ENCODE measurements at places on chromosomes 5 and 9.
A peak's percentile ranks its signal among the peaks of the same experiment; 100 is the strongest.

DNA sequence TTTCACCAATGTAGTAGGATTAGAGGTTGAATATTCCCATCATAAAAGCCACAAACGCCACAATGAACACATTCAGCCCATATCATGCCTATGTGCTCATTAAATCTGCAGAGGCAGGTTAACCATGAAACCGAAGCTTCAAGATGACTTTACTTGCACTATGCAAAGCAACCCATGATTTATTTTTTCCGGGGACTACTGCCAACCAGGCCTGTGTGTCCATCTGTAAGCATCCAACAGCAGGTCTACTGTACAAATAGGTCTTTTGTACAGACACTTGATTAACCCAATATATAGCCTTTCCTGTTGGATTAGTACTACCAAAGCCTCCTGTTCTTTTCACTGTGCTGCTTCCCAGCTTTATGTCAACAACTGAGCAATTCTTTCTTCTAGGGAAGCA lies 104.9 kb upstream of the CDH10 start:
- DNase-seq = no peak

- DNase-seq = no peak
These were observed 195.8 kb downstream of the EFNA5 start for GRCh38 chr5:107474716-107475489.

GRCh38 chr9:135805422-135806022 lies 101.8 kb downstream of the CAMSAP1 start:
- no peak for DNase-seq

- DNase-seq = peak; percentile 65
These were observed 226.5 kb upstream of the MAP3K1 start for GRCh38 chr5:56588636-56589480.

GRCh38 chr9:136791516-136792276 lies 552 bp downstream of the TMEM141 start:
- peak; percentile 56 for DNase-seq

- DNase-seq = no peak
These were observed 148.5 kb upstream of the MRPS30 start for GRCh38 chr5:44660251-44660650.

- no peak for DNase-seq
These were observed 201.3 kb downstream of the HSPA4 start for GRCh38 chr5:133253070-133253469.

DNA sequence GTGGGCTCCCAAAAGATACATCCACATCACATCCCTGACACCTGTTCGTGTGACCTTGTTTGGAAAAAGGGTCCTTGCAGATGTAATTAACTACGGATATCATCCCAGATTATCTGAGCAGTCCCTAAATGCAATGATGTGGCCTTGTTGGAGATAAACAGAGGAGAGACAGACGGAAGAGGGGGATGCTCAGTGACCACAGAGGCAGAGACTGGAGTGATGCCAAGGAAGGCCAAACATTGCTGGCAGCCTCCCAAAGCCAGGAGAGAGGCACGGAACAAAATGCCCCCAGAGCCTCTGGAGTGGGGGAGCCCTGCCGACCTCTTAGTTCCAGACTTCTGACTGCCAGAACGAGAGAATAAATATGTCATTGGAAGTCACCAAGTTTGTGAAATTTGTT lies 15.0 kb upstream of the VAV2 start:
- no peak for DNase-seq

DNA sequence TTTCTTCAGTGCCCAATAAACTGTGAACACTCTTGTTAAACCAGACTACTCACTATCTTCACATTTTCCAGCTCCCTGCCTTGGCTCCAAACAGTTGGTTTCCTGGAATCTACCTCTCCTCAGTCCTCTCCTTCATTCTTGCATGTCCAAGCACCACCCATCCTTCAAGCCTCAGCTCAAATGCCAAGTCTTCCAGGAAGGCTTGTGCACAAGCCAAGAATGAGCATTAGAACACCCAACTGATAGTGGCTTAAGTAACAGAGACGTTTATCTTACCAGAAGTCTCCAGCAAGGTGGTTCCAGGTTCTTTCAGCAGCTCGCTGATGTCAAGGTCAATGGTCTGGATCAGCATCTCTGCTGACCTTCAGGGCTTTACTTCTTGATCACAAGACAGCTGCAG lies 60.1 kb downstream of the PTPDC1 start:
- DNase-seq = no peak

- DNase-seq = no peak
These were observed 295.4 kb upstream of the ZNF608 start for GRCh38 chr5:125041798-125042197.

GRCh38 chr5:133412661-133413060 lies 199.7 kb downstream of the FSTL4 start:
- no peak for DNase-seq

- no peak for DNase-seq
These were observed 37.2 kb downstream of the TRIM36 start for GRCh38 chr5:115132465-115132864.

DNA sequence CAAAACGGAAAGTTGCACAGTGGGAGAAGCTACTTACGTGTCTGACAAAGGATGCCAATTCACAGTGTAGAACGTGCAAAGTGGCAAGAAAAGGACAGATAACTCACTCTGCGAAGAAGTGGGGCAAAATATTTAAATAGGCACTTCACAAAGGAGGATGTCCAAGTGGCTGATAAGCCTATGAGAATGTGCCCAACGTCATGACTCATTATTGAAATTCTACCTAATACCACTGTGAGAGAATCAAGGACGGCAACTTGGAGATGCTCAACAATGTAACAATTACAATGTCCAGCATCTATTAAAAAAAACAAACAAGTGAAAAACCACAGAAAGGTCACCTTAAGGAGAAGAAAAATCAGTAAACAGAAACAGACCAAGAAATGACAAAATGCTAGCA lies 59.0 kb downstream of the NACC2 start:
- DNase-seq = no peak

- DNase-seq = no peak
These were observed 15.7 kb downstream of the CCDC187 start for GRCh38 chr9:136287960-136288753.

DNA sequence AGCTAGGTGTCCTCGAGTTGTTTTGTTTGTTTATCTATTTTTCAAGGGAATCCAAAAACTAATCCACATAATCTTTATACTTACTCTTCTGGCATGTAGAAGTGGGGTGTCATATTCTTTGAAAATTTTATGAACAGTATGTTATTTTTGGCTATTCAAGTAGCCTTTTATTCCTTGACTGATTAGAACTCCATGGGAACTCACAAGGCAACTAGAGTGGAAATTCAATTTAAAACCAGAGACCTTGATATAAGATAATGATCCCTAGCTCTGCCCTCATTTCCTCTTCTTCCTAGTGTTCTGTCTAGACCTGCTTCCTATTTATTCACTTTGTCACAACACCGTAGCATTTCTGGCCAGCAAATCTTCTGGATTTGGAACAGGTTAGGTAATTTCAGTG lies 1123.7 kb upstream of the C9orf72 start:
- DNase-seq = no peak

- DNase-seq = no peak
These were observed 64.4 kb upstream of the TRIO start for GRCh38 chr5:14078716-14079115.

- no peak for DNase-seq
These were observed 159.6 kb downstream of the BNC2 start for GRCh38 chr9:16710888-16711287.

GRCh38 chr5:98471458-98471857 lies 302.0 kb upstream of the RGMB start:
- DNase-seq = no peak

DNA sequence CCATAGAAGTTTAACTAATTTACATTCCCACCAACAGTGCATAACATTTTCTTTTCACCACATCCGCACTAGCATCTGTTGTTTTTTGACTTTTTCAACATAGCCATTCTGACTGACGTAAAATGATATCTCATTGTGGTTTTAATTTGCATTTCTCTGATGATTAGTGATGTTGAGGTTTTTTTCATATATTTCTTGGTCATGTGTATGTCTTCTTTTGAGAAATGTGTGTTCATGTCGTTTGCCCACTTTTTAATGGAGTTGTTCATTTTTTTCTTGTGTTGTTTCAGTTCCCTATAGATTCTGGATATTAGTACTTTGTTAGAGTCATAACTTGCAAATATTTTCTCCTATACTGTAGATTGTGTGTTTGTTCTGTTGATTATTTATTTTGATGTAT lies 163.4 kb downstream of the FER start:
- no peak for DNase-seq

GRCh38 chr5:107630184-107630583 lies 40.6 kb downstream of the EFNA5 start:
- no peak for DNase-seq

DNA sequence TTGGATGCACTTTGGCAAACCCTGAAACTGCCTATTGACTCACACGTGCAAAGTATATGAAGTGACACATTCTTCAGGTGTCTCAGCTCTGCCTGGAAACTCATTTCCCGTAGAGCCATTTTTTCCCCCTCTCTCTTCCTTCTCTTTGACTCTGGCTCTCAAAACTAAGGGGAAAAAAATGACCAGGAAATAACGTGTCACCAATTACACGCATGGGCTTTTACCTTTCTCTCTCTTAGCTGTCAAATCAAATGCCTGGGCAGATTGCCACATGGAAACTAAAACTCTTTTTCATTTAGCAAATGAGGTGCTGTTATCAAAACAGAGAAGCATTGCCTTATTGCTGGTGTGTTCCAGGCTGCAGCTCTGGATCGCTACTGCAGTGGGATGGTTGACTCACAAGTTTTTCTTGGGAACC lies 18.3 kb upstream of the IFNK start:
- DNase-seq = no peak

DNA sequence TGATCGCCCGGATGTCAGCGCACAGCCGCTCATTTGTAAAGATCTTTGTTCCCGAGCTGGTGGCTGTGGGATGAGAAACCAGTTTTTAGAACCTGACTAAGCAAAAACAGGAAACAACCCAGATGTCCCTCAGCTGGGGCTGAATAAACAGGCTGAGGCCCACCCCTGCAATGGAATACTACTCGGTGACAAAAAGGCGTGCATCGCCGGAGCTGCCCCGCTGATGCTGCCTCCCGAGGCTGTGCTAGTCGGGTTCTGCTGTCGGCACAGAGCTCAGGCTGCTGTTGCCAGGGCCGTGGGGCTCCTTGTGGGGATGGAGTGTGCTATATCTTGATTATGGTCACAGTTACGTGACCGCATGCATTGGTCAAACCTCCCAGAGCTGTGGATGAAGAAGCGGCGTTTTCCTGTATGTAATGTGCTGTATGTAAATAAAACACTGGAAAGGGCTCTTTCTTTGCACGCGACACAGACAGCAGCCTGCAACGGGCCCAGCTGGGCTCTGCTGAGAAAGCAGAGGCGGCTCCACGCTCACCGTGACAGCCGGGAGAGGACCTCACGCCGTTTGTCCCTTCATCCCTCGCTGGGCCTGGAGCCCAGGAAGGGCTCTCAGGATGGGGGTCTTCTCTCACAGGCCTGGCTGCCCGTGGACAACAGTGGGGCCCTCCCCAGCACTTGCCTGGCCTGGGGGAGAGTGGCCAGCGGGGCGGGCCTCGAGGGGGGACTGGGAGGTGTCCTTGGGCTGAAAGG lies 51.5 kb upstream of the RNU6ATAC start:
- no peak for DNase-seq

DNA sequence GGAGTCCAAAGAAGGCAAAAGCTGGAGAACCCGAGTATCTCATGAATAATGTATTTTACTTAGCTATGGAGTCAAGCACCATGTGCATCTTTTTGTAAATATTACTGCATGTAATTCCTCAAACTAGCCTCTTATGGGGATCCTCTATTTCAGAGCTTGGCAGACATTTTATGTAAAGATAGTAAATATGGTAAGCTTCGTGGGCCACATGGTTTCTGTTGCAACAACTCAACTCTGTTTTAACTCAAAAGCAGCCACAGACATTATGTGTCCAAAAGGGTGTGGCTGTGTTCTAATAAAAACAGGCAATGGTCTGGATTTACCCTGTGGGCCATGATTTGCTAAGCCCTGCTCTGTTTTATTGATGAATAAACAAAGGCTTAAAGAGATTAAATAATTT lies 17.3 kb downstream of the DAPK1 start:
- DNase-seq = no peak

GRCh38 chr9:132210472-132211145 lies 48.8 kb downstream of the NTNG2 start:
- no peak for DNase-seq

DNA sequence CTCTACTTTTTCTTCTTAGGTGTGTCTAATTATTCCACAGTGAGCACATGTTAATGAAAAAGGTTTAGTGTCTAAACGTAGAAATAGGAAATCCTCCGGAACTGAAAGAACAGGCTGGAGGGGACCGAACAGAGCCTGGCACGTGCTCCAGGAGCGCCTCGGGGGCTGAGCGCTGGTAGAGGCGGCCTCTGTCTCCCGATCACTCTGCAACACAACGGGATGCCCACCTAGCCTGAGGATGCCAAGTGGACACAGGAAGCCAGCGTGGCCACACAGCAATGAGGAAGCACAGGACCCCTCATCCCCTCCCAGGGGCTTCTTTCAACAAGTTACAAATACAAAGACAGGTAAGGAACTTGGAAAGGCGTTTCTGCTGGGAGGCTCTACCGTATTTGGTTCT lies 19.4 kb downstream of the TRIM7 start:
- DNase-seq = no peak

DNA sequence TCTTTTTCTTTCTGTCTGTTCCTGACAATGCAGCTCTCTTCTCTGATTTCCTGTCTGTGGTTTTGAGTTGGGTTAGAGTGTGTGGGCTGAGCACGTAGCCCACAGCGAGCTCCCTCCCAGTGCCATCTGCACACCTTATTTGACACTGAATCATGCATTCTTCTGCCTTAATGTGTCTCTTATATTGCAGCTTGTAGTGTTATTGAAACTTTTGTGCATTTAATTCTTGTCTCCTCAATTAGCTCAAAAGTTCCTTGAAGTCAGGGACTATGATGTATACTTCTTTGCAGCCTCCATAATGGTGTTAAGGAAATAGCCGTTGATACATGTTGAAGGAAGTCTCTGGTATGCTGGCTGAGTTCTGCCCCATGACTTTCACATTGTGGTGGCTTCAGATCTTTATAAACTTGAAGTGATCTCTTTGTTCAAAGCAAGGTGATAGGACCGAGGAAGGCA lies 576.2 kb upstream of the CLINT1 start:
- no peak for DNase-seq

DNA sequence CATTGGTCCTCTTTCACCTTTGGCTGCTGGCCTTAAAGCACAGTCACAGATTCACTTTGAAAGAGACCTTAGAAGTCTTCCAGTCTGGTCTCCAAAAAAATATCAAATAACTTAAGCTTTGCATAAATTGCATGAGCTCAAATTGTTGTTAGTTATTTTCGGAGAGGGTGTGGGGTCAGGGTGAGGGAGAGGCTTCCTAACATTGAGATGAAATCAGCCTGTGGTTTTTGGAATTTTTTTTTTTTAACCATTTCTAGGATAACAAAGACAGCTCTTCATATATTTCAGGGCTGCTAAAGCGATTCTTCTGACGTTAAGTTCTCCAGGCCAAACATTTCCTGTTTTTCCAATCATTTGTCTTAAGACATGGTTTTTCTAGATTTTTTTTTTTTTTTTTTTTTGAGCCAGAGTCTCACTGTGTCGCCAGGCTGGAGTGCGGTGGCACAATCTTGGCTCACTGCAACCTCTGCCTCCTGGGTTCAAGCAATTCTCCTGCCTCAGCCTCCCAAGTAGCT lies 4.5 kb downstream of the OCLN start:
- no peak for DNase-seq
